ENCODE measurements at places on chromosomes 16 and 17.

DNA sequence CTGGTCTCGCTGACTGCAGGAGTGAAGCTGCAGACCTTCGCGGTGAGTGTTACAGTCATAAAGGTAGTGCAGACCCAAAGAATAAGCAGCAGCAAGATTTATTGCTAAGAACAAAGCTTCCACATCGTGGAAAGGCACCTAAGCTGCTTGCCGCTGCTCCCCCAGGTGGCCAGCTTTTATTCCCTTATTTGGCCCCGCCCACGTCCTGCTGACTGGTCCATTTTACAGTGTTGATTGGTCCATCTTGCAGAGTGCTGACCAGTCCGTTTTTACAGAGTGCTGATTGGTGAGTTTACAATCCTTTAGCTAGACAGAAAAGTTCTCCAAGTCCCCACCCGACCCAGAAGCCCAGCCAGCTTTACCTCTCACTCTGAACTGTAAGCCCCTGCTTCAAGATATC is 227.8 kb downstream of the ABCC12 start:
- DNase-seq, result no peak

- peak; percentile 92 for DNase-seq
These were observed 1.7 kb downstream of the SPHK1 start for GRCh38 chr17:76385892-76386786.

- DNase-seq, result no peak
These were observed 50.1 kb downstream of the JPH3 start for GRCh38 chr16:87652386-87652785.

DNA sequence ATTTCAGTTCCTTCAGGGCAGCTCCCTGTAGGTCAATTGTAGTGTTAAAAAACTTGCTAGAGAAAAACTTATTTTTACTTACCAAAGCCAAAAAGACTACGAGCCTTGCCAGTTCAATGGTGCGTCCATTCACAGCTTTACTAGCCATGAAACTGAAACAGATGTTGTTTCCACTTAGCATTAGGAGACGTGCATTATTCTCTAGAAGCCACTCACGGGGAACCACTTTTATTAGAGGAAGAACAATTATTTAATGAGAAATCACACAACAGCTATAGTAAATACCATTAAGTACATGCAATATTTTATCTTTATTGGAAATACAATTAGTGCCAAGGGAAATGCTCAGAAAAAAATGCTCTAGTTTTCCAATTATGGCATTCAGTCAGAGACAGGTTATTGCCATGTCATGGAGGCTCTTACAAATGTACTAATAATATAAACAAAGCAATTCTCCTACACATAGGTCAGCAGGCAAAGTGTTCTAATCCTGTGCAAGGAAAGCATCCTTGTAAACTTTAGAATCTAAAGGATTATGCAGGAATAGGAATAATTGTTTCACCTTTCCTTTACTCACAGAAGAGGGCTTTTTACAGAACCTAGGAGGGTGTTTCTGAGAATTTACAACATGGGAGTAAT is 17.4 kb downstream of the LASP1NB start:
- no peak for DNase-seq

GRCh38 chr16:20216591-20217217 is 110.6 kb downstream of the GP2 start:
- DNase-seq, result no peak

DNA sequence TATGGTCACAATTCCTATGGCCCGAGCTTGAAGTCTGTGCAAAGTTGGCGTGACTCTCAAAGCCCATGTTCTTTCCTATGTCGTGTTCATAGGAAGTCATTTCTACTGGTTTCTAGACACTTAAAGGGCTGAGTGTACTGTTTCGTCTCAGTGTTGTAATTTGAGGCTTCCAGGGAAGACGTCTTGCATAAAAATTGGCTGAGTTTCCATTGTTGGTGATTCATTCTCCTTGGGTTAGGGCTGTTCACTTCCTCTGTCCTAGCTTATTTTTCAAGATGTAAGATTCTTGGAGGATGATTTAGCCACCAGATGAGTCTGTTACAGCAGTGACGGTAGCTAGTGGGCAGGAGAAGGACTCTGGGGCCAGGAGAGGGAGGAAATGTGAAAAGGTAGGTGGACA is 43.1 kb downstream of the PIK3R5 start:
- DNase-seq, result no peak

GRCh38 chr16:7423434-7424044 is 90.9 kb downstream of the RBFOX1 start:
- DNase-seq, result no peak
